ENCODE measurements at places on chromosomes 2 and 18.

DNA sequence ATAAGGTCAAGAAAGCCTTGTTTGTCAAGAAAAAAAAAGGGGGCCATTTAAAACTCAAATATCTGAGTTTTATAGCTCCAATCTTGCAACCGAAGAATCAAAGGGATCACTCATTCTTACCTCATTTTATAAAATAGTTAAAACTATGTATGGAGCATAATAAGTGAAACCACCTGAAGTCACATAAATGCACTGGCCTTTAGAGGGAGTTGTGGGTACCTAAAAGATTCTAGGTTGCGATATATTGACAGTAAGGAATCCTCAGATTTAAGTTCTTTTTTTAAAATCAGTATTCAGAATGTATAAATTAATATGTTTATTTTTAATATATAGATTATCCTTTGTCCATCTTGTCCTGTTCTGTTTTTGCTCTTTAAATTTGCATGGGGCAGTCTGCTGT is 3.4 kb downstream of the ARHGAP28 start:
- peak; percentile 65 for DNase-seq

GRCh38 chr18:32851936-32852335 is 79.1 kb upstream of the KLHL14 start:
- no peak for DNase-seq

GRCh38 chr2:211745295-211746097 is 793.1 kb downstream of the ERBB4 start:
- peak; percentile 69 for DNase-seq

GRCh38 chr18:39685303-39685902 is 2119.8 kb upstream of the CELF4 start:
- DNase-seq, result no peak

DNA sequence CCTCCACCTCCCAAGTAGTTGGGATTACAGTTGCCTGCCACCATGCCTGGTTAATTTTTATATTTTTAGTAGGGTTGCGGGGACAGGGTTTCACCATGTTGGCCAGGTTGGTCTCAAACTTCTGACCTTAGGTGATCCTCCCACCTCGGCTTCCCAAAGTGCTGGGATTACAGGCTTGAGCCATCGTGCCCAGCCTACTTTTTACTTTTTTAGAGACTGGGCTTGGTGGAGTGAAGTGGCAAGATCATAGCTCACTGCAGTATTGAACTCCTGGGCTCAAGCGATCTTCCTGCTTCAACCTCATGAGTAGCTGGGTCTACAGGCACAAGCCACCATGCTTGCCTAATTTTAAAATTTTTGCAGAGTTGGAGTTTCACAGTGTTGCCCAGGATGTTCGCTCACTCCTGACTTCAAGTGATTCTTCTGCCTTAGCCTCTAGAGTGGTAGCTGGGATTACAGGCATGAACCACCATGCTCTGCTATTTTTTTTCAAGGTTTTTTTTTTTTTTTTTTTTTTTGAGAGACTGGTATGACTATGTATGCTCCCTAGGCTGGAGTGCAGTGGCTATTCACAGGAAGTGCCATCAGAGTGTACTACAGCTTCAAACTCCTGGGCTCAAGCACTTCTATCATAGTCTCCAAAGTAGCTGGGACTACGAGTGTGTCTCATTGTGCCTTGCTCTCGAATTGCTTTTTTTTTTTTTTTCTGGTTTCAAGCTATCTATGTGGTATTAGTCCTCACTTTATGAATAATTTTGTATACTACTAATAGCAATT is 11.9 kb downstream of the MSH2 start:
- no peak for DNase-seq

DNA sequence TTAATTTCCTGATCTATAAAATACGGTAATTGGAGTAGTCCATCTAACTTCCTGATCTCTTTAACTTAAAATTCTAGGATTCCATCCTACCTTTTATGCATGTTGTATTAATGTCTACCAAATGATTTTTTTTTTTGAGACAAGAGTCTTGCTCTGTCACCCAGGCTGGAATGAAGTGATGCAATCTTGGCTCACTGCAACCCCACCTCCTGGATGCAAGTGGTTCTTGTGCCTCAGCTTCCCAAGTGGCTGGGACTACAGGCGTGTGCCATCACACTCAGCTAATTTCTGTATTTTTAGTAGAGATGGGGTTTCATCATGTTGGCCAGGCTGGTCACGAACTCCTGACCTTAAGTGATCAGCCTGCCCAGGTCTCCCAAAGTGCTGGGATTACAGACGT is 47.8 kb downstream of the CFAP36 start:
- no peak for DNase-seq

DNA sequence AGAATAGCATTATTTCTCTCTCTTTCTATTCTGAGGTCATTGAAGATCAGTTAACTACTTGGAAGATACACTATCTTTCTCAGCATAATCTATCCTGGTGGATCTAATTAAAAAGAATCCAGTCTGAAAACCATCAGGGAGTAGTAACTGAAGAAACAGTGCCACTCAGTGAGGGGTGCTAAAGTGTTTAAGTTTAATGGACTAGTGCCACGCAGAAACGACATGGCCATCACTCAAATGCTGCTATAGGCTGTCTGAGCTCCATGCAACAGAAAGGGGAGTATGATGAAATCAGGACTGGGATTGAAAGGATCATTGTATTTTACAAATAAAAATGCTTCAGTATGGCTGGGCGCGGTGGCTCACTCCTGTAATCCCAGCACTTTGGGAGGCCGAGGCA is 23.3 kb downstream of the LRRC30 start:
- DNase-seq, result no peak

GRCh38 chr2:138536302-138536701 is 34.7 kb downstream of the SPOPL start:
- no peak for DNase-seq

- no peak for DNase-seq
Measured at GRCh38 chr2:109350526-109350925, 221.5 kb downstream of the SH3RF3 start.
